KG1 (cell line): ENCODE measurements at places on chromosomes 7 and 10.

GRCh38 chr10:43880160-43880559 lies 231.5 kb upstream of the ZNF32 start:
- DNase-seq = no peak

DNA sequence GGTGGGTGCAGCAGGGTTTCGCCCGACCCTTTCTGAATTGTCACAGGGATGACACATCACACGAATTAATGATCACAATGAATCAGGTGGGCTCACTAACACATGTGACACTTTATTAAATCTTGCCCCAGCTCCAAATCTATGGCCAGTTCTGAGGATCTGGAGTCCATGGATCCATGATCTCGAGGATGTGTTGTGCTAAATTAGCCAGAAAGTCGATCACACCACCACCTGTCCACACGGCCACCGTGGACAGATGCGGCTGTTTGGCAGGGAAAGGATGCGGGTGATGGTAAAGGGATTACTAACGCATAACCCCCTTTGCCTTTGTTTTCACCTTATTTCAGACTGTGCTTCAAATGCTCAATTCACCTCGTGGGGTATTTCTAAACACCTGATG lies 96.4 kb downstream of the COBL start:
- DNase-seq = no peak

DNA sequence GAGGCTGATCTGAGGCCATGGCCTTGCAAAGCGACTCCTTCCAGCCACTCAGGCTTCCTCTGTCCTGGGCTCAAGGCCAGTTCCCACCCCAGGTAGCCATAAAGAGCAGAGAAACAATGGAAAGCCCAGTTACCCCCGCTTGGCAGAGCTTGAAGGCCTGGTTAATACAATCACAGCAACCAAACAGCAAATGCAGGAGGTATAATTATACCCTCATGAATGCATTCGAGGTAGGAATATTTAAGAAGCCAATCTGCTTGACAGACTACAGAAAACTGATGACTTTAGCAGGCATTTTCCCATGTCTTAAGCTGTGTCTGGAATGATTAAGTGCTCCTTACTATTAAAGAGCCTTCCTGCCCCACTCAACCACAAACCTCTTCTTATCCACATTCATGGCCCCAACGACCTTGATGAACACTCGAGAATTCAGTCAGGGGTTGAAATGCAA lies 114.1 kb upstream of the MACROH2A2 start:
- DNase-seq = no peak

GRCh38 chr10:86344281-86344680 lies 22.3 kb downstream of the GRID1 start:
- no peak for DNase-seq

- no peak for DNase-seq
These were observed 17.9 kb upstream of the CYREN start for GRCh38 chr7:135188298-135188984.

- DNase-seq = no peak
These were observed 6.3 kb downstream of the HECTD2 start for GRCh38 chr10:91416339-91416855.

DNA sequence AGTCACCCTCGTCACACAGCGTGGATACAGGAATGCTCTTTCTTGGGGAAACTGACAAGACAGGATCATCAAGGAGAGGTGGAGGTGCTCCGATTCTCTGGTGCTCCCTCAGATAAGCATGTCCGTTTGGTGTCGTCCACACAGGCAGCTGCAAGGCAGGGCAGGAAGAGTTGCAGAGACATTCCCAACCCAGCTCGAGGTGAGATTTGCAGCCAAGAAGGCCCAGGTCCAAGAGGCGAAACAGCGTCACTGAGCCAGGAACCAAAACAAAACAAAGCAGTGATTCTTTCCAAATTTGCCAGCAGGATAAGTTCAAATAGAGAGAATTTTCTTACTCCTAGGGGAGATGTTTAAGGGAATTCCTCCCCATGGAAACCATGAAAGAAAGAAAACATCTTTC lies 386.5 kb upstream of the PFKP start:
- DNase-seq = no peak
